A172 (cell line): ENCODE measurements at places on chromosomes 3 and 15. TPM values are rescaled to one million over a fixed set of nuclear protein-coding genes. Genes with fewer than 3 reads are reported as not detected.

DNA sequence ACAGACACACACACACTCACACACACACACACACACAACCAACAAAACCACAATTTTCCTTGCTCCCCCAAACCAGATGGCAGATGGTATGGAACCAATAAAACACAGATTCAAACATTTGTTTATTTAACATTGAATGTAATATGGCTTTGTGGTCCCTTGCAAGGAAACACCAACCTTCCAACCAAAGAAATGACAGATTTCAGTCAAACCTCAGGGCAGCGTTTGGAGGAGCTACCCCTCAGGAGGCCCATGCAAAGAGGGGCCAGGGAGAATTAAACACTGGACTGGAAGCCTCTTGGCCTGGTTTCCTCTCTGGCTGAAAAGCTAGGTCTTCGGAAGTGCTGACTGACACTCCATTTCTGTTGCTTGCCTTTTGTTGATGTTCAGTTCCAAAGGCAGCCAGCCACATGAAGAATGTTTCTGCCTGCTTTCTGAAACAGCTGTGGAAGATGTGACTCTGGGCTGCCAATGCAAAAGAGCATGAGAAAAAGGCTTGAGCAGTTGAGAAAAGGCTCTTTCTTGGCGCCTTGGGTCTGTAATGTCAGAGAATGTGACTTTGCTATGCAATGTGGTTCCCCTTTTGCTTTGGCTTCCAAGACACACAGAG, 296.1 kb downstream of the RPLP1 start:
- DNase-seq, result no peak

- peak; percentile 68 for DNase-seq
Observed at GRCh38 chr3:16741890-16742289, 136.7 kb upstream of the DAZL start.

LMAN1L gene
- total RNA-seq, result not detected in 2 replicates

GRCh38 chr3:3631114-3631513, 168.1 kb upstream of the LRRN1 start:
- DNase-seq, result no peak

IGF1R gene
- total RNA-seq, result 6.1 and 9.4 TPM in 2 replicates

CD80 gene
- not detected in 2 replicates for total RNA-seq

DNA sequence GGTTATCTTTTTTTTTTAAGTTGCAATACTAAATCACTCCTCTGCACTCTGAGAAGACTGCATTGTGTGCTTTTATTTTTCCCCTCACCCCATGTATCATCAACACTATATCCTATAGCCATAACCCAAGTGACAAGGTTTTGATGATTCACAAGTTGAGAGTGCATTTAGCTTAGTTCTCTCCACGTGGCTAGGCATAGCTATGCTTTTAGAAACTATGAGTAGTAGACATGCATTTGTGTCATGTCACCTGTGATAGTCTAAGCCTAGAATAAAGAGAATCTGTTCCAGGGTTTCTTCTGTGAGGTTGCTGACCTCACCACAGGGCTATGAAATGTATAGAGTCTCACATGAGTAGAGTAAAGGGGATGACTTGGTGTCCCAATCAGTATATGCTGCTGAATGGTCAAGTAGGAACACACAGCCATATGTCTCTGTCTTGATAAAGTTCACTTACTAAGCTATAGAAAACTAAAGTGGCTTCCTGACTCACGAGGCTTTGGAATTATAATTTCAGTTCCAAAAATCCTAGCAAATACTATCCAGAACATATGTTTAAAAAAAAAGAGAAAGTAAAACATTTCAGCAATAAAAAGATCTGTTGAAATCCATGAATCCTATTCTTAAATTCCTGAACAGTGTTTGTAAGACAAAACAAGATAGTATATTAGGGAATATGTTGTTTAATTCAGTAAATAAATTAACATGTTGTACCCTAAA, 206.3 kb downstream of the LSAMP start:
- DNase-seq, result no peak

CDC25A gene
- total RNA-seq, result 21.1 and 33.6 TPM in 2 replicates

DNA sequence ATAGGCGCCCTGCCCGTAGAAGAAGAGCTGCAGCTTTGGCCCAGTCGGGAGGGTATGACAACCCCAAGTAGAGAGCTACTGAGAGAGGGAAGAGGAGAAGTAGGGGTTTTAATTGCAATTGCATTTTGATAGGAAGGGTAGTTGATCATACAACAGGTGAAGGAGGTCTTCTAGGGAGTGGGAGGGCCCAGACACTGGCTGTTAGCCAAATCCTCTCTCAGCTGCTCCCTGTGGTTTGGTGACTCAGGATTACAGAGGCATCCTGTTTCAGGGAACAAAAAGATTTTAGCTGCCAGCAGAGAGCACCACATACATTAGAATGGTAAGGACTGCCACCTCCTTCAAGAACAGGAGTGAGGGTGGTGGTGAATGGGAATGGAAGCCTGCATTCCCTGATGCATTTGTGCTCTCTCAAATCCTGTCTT, 408.9 kb upstream of the THBS1 start:
- DNase-seq, result peak; percentile 97

TM4SF4 gene
- not detected in 2 replicates for total RNA-seq

RPLP1 gene
- 186 and 499 TPM in 2 replicates for total RNA-seq

- peak; percentile 92 for DNase-seq
Observed at GRCh38 chr3:10437272-10437994, 68.0 kb downstream of the ATP2B2 start.

- peak; percentile 89 for DNase-seq
Observed at GRCh38 chr3:66722675-66723074, 221.9 kb upstream of the LRIG1 start.

BUB1B gene
- 73.0 and 82.1 TPM in 2 replicates for total RNA-seq

TRAT1 gene
- not detected in 2 replicates for total RNA-seq

DNA sequence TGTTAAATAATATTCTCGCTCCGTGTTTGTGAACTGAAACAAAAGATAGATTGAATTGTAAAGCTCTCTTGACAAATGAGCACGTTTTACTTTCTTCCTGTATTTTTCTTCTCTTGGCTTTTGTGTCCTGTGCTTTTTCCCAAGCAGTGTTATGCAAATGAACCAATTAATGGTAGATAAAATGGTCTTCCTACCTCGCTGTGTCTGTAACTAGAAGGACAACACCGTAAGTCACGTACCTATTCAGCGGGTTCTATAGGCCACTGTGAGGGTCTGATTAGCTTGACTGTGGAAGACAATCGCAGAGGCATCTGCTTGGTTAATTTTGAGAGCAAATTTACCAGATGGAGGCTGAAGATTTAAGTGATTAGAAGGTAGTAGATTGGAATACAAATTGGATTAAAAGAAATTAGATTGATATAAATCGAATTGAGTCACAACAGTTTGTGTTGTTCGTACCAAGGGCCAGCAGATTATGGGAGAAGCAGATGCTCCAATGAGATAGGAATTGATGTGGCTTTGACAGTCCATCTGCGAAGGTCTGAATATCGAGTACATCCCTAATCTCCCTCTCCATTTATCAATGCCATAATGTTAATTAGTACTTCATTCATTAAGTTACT, 40.2 kb downstream of the ROBO2 start:
- no peak for DNase-seq

- no peak for DNase-seq
Observed at GRCh38 chr3:110767838-110768237, 303.8 kb upstream of the NECTIN3 start.

DNA sequence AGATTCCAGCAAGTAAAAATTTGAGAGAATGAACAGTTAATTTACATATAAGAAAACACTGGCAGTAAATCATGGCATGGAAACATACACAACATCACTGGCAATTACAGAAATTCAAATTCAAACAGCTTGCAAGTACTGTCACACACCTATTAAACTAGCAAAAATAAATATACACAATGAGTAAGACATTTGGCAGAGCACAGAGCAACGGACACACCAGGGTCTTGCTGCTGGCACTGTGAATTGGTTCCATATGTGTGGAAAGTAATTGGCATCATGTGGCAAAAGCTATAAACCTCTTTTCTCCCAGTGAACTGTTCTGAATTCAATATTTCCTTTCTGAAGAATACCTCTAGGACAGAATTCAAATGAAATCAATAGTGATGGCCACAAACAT, 78.3 kb downstream of the LRRK1 start:
- DNase-seq, result no peak

- peak; percentile 49 for DNase-seq
Observed at GRCh38 chr15:63156755-63157117, 541 bp downstream of the RPS27L start.

DPPA2 gene
- total RNA-seq, result not detected in 2 replicates

GRCh38 chr3:170483485-170484262, 65.0 kb downstream of the CLDN11 start:
- no peak for DNase-seq

DNA sequence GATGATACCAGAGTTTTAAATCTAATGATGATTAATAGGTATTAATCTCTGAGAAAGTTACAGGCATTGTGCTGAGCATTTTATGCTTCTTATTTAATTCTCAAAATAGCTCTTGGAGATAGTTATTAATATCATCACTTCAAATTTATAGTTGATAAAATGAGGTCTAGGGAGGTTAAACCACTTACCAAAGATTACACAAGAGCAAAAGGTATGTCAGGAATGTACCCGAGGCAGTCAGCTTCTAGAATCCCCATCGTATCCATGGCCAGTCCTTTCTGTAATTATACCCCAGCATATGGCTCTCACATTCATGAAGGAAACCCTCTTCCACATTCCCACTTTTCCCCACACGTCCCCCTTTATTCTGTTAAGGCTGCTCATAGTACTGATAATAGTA, 421.3 kb downstream of the PYDC2 start:
- DNase-seq, result peak; percentile 58

ZNF639 gene
- total RNA-seq, result 122 and 145 TPM in 2 replicates

OSBPL10 gene
- total RNA-seq, result 23.0 and 24.2 TPM in 2 replicates

GRCh38 chr3:17489139-17489538, 253.3 kb downstream of the TBC1D5 start:
- peak; percentile 40 for DNase-seq

DNA sequence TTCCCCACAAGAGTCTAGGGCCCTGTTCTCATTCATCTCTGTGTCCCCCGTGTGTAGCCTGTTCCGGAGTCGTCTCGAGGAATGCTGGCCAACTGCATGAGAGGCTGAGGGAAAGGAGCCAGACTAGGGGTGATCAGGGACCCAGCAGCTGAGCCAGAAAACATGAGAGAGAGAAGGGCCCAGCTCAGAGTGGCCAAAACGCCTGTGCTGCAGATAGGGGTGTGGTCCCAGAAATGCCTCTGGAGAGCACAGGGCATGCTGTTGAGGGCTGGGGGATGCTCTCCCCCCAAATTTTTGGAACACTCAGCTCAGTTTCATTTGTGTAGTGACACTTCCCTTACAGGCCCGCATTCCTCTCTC, 14.1 kb downstream of the CYP1A2 start:
- DNase-seq, result no peak

DNA sequence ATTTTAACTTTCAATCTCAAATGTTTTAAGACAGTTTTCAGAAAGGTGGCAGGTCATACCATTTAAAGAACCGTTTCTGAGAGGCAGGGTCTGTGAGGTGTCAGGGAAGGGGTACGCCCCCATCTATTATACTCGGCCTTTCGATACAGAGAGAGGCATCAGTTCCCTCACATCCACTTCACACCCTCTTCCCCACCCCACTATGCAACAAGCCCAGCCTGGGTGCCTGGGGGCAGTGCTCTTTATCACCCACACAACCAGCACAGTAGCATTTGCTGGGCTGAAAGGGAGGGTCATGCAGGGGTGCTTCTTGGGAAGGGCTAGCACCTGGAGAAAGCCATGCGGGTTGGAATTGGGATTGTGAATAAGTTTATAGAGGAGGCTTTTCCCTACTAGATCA, 56.0 kb upstream of the KCNMB2 start:
- DNase-seq, result no peak

GRCh38 chr3:54353946-54354345, 231.6 kb downstream of the CACNA2D3 start:
- peak; percentile 14 for DNase-seq

PROK2 gene
- total RNA-seq, result not detected in 2 replicates

SKOR1 gene
- not detected in 2 replicates for total RNA-seq

DNA sequence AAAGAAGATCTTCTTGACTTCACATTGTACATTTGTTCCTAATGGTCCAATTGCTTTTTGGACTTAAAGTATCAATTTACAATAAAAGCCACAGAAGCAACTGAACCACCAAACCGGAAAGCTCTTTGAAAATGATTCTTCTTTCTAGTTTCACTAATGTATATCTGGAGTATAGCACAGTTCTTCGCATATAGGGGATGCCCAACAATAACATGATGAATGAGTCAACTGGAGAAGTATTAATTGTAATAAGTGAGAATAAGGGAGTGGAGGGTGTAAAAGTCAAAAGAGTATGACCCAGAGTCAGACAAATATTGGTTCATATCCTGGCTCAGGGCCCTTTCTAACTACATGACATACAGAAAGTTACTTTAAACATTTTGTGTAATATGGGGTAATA, 425.2 kb downstream of the ZBTB20 start:
- DNase-seq, result no peak

PLIN1 gene
- not detected in 2 replicates for total RNA-seq

ANKUB1 gene
- not detected in 2 replicates for total RNA-seq

- no peak for DNase-seq
Observed at GRCh38 chr15:84817466-84818081, 418 bp downstream of the ALPK3 start.

DNA sequence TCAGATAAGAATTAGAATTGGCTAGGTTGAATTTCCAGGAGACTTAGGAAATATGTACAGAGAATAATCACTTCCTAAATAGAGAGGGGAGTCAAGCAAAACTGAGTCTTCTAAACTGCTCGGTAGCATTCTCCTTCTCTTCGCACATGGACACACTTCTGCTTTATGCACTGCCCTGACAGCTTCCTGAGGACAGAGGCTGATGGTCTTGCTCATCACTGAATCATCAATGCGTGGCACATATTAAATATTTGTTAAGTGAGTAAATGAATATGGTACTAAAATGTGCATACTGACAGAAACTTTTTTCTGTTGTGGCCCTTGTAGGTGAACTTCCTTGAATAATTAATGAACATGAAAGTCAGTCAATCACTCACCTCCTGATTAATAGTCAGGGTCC, 315.5 kb downstream of the FHIT start:
- peak; percentile 18 for DNase-seq

GRCh38 chr3:38519000-38519399, 22.9 kb downstream of the EXOG start:
- DNase-seq, result peak; percentile 47

- no peak for DNase-seq
Observed at GRCh38 chr3:64105816-64106215, 82.5 kb upstream of the PSMD6 start.

DNA sequence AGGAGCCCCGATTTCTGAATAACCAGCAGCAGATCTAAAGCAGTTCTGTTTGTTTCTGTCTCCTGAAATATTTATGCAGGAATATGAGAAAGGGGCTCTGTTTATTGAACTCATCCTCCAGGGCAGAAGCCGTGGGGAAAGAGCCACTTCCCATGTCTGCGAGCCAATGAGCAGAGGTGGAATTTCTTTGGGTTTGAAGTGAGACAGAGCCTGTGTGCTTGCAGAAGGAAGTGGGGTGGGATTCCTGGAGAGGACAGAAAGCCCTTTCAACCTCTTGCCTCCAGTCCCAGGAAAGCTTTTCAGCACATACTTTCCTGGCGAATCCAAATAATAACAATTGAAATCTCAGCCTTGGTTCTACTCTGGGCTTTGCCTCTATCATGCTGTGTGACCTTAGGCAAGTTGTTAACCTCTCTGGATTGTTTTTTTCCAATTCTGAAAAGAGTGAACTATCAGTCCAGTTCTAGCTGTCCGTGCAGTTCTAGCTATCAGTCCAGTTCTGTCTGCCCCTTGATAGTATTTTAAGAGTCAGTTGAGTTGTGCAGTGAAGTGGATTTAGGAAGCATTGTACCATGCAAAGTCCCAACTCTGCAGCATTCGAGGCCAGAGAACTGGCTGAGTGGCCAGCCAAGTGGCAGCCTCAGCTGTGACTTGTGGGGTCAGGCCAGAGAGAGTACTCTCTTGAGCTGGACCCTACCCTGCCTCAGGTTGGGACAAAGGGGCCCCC, 15.9 kb downstream of the CORO2B start:
- no peak for DNase-seq
